Renal cortex interstitium (tissue), 15 donors: ENCODE measurements at places on chromosomes 1 and 21.

- DNase-seq = no peak
Observed at GRCh38 chr1:108152782-108153222, 47.3 kb downstream of the SLC25A24 start.

DNA sequence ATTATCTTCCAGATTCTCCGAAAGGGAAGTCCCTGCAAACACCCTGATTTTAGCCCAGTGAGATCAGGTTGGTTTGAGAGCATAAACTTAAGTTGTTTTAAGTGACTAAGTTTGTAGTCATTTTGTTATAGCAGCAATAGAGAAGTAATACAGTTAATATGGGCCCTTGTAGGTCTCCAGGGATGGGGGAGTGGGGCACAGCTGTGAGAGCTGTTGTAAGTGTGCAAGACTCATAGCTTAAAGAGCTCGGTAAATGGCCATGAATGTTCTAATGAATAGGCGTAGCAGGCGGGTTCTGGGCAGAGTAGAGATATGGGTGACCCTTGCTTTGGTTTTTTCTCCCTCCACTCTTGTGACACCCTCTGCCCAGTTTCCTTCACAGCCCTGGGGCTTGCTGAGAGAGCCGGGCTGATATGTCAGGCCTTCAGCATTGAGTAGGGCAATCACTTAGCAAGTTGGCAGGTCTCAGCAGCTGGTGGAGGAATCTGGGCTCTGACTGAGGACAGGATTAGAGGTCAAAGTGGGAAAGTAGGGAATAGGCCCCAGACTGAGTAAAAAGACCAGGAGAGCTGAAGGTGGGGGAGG, 16.0 kb upstream of the ID3 start:
- no peak for DNase-seq

DNA sequence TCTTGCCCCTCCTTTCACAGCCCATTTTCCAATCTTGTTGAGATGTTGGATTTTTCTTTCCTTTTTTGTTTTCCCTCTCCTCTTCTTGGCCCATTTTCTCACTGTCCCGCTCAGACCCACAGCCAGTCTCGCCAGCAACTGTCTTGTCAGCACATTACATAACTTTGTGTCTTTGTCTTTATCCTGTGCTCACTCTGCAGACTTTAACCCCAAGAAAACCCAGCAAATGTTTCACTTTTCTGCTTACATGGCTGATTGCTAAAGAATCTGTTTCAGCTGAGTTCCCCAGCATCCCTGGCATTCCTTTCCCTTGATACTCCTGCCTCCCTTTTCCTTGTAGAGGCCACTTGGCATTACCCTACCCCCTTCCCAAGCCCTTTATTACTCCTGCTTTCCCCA, 74.6 kb downstream of the ZNF648 start:
- DNase-seq = no peak

DNA sequence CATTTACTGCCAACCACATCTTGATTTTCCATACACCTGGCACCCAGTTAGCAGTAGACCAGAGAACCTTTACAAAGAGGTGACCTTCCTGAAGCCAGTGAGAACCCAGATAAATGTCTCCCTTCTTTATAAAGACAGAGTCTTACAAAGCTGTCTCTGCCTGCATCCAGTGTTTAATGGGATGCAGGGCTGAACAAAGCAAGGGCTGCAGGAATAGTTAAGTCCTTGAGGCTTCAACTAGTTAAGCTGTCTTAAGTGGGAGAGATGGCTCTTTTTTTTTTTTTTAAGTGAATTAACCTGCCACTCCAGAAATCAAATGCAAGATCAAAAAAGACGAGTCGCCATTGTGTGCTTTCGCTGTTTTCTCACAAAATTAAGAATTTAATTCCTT, 1.5 kb downstream of the AHCYL1 start:
- no peak for DNase-seq

- no peak for DNase-seq
Observed at GRCh38 chr21:36913247-36914169, 53.0 kb downstream of the HLCS start.

- DNase-seq = no peak
Observed at GRCh38 chr1:44724296-44724954, 6.5 kb downstream of the RNU5D-1 start.

DNA sequence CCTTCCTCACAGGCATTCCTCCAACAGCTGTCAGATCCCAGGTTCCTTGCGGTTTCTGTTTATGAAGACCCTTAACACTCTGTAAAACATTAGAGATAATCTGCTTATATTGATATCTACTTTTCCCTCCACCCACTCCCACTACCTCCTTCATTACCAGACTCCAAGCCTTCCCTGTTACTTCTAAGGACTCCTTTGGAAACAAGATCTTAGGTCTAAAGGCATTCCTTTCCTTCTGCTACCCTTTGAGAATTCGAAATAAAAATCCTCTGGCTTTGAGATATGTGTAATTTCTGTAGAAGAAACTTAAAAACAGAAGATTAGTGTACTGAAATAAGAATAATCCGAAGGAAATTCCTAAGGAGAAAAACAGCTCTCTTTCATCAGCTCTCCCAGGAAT, 23.7 kb upstream of the LYPLAL1 start:
- DNase-seq = no peak

- DNase-seq = no peak
Observed at GRCh38 chr1:94602316-94602715, 60.8 kb upstream of the F3 start.

DNA sequence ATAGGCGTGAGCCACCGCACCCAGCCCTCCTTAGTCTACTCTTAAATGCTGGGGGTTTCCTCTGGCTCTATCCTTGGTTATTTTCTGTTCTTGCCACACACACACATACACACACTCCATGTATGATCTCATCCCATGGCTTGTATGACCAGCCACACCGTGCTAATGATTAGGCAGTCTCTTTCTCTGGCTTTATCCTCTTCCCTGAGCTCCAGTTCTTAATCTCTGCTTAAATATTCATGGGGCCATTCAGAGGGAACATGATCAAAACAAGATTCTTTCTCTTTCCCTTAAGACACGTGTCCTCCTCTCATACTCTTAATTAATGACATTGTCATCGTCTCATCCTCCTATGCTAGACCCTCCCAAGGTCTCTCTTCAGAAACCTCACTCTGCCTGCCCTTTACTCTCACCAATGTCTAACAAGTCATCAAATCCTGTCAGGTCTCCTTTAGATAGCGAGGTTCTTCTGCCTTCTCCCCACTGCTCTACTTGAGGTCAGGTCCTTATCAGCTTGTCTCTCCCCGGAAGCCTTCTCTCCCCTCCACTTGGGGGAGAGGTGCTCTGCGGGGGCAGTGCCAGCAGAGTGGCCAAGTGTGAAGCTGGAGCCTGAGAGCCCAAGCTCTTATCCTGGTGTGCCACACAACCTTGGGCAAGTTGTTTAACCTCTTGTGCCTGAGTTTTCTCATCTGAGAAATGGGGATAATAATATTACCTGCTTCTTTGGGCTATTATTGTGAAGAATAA, 83.0 kb upstream of the GNG12 start:
- DNase-seq = no peak

GRCh38 chr1:11316701-11317100, 43.7 kb downstream of the UBIAD1 start:
- DNase-seq = no peak

GRCh38 chr1:34982820-34983376, 2.2 kb downstream of the TMEM35B start:
- DNase-seq = no peak

DNA sequence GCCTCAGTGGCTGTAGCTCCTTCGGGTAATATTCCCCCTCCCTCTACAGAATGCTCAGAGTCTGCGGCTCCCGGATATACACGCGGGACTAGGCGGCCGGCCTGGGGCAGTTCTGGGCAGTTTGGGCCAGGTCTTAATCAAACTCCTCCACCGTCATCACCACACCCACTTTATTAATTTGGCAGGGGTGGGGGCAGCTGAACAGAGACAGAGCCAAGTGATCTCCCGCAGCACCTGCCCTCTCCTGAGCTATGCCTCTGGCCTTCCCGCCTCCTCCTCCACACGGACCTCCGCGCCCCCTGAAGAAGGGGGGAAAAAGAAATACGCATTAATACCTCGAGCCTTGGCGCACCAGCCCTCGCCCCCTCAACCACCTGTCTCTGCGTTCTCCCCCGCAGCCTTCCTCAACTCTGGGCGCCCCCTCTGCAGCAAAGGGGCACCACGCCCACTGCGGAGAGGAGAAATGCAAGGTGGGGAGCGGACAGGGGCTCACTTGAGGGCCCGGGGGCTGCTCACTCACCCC, 42.6 kb downstream of the CD34 start:
- DNase-seq = no peak

DNA sequence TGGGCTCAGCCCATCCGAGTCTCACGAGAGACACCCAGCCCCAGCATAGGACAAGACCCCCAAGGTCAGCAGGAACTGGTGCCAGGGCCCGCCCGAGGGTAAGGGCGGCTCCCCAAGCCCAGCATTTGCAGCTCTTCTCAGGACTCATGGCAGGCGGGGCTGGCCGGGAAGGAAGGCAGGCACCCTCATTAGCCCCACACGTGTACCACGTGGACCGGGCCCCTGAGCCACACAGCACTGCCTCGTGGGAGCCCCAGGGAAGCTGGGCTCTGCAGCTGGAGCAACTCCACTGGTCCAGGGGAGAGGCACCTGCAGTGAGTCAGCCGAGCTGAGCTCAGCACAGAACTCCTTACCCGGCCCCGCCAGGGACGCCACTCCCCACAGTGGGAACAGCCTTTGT, 97.7 kb upstream of the IFFO2 start:
- DNase-seq = no peak

GRCh38 chr21:42193721-42194120, 25.2 kb upstream of the ABCG1 start:
- DNase-seq = no peak

DNA sequence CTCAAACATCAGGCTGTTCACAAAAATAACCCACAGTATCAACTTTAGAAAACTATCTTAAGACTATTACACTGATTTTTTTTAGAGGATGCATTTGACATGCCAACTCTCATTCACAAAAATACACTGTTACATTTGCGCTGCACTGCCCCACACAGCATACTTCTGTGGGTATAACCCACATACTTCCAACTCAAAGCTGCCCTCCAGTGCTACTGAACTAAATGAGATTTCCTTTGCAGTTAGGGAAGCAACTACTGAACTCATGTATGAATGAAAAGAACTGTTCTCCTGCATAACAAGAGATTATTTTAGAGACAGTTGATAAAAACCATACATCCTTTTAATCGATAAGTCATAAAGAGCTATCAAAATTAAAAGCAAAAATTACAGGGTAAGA, 25.8 kb upstream of the GADD45A start:
- no peak for DNase-seq

DNA sequence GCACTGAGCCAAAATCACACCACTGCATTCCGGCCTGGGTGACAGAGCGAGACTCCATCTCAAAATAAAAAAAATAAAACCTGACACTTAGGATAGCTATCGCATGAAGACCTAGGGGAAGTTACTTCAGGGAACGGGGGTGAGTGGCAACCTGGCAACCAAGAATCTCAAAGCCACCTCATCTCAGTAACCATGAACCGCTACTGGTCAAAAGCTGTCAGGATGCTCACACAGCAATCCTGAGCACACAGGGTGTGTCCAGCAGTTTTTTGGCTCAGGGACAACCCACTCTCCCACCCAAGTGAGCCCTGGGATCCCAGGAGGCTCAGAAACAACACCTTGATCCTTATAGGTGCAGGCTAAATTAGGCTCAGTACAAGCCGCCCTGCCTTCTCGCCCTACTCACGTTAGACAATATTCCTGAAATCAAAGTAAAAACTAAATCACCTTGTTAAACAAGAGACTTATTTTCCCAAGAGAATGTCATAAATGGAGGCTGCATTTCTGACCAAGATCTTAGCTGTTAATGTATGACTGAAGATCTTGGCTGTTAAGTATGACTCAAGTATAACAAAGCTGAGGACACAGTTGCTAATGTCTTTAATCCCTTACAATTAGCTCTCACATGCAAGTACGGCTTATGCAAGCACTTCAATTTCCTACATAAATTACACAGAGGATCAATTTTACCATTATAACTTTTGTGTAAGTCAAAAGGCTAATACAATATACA, 48.3 kb upstream of the NADK start:
- DNase-seq = no peak

GRCh38 chr1:10953505-10954193, 58.8 kb upstream of the TARDBP start:
- no peak for DNase-seq

- peak; percentile 45 for DNase-seq
Observed at GRCh38 chr1:109640285-109640865, 15.5 kb upstream of the GSTM4 start.

- DNase-seq = no peak
Observed at GRCh38 chr1:235101558-235102258, 26.9 kb downstream of the TOMM20 start.

GRCh38 chr1:244952940-244953339, 88.6 kb upstream of the HNRNPU start:
- DNase-seq = no peak

DNA sequence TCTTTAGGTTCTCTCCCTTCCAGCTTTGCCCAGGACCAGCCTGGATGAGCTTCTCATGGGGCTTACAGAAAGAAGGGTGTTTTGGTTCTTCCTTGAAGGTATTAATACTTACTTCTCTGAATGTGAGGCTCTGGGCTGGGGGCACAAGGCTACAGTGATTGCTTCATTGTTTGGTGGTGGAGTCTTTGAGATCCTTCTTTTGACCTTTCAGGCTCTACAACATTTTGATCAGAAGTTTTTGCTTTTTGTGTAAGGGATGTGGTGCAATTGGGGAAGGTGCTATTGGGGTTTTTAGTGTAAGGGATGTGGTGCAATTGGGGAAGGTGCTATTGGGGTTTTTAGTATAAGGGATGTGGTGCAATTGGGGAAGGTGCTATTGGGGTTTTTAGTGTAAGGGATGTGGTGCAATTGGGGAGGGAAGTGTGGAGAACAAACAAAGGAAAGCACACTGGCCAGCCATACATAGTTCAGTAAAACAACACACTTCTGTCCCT, 103.6 kb upstream of the IVNS1ABP start:
- DNase-seq = no peak

DNA sequence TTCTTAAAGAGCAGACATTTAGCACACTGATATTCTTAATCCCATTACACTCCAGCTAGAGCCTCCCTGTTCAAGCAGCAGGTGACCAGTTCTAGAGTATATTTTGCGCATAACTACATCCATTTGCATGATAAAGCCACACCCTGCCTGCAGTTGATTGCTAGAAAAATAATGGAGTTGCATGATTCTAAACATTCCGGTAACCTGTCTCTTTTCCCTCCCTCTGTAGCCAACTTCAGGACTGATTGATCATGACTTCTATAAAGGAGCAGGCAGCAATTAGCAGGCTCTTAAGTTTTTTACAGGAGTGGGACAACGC, 14.9 kb downstream of the ARMH1 start:
- DNase-seq = no peak
